ENCODE measurements at places on chromosomes 1 and 21.

- DNase-seq: no peak
These were observed 383.3 kb downstream of the HHAT start for GRCh38 chr1:210711825-210712612.

GRCh38 chr1:67939942-67940341 is 106.7 kb upstream of the GNG12 start:
- DNase-seq: no peak

- DNase-seq: no peak
These were observed 30.9 kb upstream of the ID3 start for GRCh38 chr1:23590058-23590783.

DNA sequence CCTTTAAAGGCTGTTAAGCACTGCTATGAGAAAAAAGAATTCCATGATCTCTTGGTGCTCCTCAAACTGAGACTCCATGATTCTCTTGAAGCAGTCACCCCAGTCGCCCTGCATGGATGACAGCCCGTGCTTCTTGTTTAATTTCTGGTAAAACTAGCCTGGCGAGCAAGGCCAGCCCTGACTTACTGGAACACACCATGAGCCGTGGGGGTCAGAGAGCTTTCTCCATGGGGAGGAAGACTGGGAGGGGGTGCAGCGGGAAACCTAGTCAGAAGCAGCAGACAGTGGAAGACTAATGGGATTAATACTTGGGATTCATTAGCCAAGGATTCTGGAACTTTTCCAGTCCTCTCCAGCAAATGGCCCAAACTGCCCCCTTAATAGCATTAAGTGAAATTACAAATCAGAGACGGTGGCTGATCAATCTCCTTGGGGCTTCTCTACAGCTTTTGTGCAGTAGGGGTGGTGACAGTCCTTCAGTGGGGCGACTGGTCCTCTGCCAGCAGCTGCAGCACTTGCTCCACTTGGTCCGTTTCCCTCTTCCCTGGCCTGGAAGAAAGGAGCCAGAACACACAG is 57.2 kb upstream of the LRRN2 start:
- DNase-seq: no peak

DNA sequence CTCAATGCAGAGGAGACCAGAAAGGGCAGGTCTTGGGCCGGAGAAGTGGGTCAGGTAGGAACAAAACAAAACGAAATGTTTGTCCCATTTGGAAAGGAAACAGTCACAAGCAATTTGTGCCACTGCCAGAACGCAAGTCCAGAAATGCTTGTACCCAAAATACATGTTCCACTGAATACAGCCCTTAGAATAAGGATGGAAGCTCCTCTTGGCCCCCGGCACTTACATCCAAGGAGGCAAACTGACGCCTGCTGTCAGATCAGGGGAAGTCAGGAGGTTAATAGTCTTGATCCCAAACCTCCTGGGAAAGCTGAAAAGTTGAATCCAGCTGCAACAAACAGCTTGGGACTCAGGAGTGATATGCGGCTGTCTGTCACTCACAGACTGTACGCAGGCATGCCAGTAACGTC is 75.9 kb upstream of the GALNT2 start:
- no peak for DNase-seq

DNA sequence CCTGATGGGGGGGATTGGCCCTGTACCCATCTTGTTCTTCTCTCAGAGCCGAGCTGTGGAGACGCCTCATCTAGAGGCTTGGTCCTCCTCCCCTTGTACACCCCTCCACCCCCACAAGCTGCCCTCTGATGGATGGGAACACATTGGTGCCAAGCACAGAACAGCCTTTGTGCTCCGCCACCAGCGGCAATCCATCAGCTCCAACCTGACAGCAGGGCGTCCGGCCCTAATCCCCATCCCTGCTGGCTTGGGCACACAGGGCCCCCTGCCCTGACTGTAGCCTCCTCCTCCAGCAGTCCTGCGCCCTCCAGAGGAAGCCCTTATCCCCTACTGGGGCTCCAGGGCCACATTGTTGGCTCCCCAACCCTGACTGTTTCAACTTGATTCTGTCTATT is 3.8 kb upstream of the MYOG start:
- no peak for DNase-seq

GRCh38 chr1:58266242-58266641 is 280.3 kb downstream of the OMA1 start:
- DNase-seq: no peak

- no peak for DNase-seq
These were observed 148.8 kb upstream of the CAMK1G start for GRCh38 chr1:209434631-209435217.

GRCh38 chr1:234532503-234532922 is 53.5 kb upstream of the TARBP1 start:
- DNase-seq: no peak

- peak; percentile 72 for DNase-seq
These were observed at the start of gene ISG15 for GRCh38 chr1:1013105-1013921. ISG15 (plus strand) TSS chr1:1013497; CDS start chr1:1013574, 77 bp downstream.

Data from stimulated activated CD8-positive, alpha-beta memory T cell treated with anti-CD3 and anti-CD28 coated beads, Interleukin-2, amount 100 ng/mL, for 1 hour (primary cell).